ENCODE measurements at places on chromosomes 6 and 20.

GRCh38 chr6:149560736-149561135, 5.4 kb upstream of the GINM1 start:
- peak; percentile 26 for DNase-seq

- peak; percentile 37 for DNase-seq
Measured at GRCh38 chr20:44649126-44649525, 2.4 kb downstream of the ADA start.

DNA sequence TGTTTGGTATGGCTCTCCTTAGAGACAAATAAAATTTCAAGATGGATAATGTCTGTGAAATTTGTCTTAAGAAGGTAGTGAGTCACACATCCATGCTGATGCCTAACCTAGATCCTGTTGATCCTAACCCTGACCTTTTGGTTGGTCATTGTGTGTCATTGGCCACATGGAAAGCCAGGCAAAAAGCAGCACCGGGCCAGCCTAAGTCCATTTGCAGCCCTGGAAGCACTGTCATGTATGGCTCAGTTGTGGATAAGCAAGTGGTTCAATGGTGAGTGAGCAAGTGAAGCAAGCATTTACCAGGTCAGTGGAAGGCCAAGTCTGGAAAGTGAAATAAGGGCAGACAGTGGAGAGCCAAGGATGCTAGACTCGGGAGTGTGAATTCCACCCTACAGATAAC, 12.1 kb upstream of the XRN2 start:
- DNase-seq: no peak

DNA sequence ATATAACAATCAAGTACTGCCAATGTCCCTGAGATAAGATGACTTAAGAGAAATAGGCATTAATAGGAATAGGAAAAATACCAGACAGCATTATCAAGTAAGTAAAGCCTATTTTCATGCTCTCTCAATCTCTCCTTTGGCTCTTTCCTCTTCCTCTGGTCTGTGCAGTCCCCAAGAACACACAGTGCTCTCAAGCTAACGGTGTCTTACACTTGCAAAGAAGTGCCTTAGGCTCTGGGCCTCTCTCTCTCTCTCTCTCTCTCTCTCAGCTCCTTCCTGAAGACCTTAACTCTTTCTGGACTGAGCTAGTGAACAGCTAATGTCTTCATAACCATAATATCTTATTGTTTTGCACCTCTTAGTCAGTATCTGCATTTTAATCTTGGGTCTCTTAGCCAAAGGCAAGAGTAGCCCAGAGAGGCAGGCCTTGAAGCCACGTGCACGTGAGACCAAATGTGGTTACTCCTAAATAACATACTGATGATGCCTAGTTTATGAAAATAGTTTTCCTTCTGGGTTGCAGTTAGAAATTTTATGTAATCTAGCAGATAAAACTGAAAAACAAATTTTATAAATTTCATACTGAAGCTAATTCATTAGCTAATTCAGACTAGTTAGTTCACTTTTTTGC, 70.8 kb downstream of the TPD52L1 start:
- DNase-seq: no peak

DNA sequence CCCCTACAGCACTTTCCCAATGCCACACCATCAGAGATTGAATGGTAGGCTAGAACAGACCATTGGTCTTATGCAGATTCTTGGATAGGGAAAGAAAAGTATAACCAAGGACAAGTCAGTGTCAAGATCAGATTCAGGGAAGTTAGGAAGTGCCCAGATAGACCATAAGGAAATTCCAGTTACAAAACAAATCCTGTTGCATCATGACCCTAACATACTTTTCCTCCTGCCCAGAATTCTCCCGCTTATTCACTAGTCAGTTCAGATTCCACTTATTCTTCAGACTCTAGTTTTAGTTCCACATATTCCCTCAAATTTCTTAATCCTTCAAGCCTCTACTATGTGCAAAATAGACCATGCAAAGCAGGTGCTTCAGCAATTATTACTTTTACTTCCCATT, 20.7 kb downstream of the METTL24 start:
- no peak for DNase-seq

DNA sequence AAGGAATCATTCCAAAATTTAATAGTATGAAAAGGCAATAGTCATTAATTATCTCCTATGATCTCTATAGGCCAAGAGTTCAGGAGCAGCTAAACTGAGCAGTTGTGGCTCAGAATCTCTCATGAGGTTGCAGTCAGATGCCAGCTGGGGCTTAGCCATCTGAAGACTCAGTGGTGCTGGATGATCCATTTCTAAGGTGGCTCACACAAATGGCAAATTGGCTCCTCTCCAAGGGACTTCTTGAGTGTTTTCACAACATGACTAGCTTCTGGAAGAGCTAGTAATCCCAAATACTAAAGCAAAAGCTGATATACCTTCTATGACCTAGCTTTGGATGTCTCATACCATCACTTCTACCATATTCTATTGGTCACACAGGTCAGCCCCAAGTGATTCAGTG, 104.2 kb downstream of the HAO1 start:
- no peak for DNase-seq

DNA sequence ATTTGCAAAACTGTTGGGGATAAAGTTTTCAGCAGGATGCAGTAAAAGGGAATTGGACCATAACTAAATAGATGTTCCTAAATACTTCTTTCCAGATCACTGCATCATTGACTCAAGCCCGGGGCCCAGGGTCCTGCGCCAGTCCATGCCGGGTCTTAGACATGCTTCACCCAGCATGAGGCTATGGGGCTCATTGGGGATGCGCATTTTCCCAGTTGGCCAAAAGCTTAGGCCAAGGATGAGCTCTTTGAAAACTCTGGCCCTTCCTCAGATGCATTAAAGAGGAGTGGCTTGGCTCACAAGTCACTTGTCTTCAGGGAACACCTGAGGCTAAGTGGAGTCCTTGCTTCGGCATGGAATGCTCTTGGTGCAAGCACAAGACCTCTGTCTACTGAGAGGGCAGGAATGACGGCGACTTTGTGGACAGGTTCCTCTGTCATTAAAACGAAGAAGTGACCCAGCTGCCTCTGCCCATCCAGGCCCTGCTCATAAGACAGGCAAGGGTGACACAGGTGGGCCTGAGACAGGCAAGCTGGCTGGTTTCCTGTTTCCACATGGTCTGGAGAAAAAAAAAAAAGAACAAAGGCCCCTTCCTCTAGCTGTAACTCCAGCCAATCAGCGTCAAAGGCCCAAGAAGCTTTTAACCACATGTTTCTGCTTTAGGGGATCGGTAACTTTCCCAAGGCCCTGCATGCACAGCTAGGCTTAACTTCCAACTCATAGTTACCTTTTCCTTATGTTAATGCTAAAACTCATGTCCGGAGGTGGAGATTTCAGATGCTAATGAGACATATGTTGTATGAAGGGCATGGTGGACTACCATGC, 81.4 kb upstream of the CDH4 start:
- DNase-seq: no peak

GRCh38 chr20:33306807-33307206, 23.8 kb downstream of the BPIFB1 start:
- no peak for DNase-seq

DNA sequence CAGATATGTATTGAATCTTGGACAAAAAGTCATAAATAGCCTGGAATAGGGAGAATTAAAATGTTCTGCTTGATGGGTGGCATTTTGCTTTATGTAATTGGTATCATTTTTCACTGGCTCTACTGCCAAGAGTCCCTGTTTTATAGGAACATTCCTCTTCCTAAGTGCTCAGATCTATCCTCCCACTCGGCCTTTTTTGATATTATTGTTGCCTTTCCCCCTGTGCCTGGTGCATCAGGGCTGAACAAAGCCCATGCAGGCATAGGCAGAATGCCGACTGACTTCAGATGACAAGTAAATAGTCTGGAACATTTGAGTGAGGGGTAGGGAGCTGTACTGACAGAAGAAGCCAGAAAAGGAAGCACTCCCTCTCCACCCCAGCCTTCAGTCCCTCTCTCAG, 127.0 kb downstream of the PKHD1 start:
- DNase-seq: no peak

DNA sequence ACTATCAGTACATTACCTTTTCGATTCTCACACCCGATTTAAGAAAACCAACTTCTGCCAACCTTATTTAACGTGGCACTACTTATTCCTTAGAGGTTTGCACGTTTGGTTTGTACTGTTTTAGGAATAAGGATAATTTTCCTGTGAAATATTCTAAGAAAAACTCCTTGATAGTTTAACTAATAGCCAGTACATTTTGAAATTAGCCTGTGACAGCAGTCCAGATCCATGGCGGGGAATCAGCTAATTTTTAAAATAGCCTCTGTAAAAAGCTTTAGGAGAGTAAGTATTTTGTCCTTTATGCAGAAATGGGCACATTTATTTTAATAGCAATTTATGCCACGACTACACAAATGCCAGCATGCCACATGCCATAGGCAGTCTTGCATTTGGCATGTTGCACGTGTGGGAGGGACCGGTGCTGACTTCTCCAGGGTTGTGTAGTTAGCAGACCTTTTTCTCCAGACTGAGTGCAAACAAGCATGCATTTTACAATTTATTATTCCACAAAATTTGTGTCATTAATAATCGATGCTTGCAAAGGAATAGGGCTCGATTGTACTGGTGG, 6.2 kb downstream of the FOXC1 start:
- no peak for DNase-seq

- DNase-seq: no peak
Measured at GRCh38 chr6:64681416-64682160, 1025.4 kb downstream of the EYS start.

DNA sequence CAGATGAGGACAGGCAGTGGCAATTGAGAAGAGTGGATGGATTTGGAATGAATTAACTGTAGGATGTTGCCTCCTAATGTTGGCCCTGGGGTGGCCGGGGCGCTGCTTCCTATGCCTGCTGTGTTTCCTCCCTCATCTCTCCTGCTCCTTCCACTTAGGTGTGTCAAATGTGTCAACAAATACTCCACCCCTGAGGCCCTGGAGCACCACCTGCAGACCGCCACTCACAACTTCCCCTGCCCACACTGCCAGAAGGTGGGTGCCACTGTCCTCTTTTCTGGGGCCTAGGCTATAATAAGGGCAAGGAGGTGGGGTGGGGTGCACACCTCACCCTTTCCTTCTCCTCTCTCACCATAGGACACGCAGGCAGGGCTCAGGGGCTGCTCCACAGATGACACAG, 30.0 kb upstream of the CHMP4B start:
- DNase-seq: no peak

DNA sequence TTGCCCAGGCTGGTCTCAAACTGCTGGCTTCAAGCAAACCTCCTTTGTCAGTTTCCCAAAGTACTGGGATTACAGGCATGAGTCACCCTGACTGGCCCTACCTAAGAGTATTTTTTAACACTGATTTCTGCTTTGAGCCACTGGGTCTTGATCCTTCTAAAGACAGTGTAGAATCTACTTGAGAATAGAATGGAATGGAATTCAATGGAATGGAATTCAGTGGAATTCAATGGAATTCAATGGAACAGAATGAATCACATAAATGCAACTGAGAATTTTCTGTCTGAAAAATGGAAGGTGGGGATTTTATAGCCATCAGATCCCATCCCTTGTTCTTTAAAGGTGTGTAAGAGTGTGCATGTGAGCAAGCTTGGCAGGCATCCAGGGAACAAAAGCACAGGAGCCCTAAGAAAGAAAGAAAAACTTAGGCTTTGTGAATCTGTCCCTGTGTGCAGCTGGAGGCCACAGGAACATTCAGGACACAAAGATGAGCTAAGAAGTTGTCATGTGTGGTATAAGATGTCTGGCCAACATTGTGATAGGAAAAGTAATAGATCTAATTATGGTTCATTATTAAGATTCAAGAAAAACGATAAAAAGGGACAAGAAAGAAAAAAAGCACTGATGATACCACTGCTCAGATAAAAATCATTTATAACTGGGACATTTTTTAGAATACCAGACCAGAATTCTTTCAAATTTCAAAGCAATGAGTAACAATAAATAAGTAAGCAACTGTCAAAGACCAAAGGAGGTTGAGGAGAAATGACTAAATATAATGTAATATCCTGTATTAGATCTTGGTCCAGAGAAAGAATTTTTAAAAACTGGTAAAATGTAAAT, 681.0 kb upstream of the GJE1 start:
- no peak for DNase-seq

DNA sequence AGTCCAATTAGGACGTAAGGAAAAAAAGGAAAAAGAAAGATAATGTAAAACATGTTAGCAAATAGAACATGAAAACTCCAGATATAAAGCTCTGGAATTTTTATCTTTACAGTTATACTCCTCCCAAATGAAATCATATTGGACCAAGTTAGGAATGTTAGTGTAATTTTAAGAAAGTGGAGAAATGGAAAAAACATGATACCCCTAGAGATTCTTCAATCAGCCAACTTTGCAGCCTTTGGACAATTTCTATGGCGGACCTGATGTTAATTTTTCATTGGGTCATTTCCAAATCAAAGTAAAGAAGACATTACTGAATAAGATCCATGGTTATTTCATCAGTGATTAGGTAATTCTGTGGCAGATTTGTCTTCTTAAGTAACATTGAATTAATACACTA, 748.7 kb downstream of the RFPL4B start:
- no peak for DNase-seq

GRCh38 chr6:169144356-169144755, 109.3 kb downstream of the THBS2 start:
- no peak for DNase-seq

GRCh38 chr6:15628499-15629131, 34.2 kb downstream of the DTNBP1 start:
- DNase-seq: no peak

GRCh38 chr6:99119109-99120031, 171.6 kb upstream of the FBXL4 start:
- DNase-seq: peak; percentile 37

DNA sequence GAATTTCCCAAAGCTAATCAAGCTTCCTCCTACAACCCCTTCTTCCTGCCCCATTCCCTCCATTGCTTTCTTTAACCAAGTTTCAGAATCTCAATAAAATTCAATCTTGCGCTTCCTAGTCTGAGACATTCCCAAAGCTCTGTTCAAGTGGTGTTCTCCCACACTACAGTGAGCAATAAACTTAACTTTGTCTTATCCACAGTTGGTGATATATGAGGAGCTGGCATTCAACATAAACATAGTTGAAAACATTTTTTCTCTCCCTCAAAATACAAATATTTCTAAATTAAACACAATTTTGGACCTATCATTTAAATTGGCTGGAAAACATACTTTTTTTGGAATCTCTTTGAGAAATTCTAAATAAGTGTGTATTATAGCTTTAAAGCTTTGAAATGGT, 129.7 kb upstream of the HMGCLL1 start:
- DNase-seq: no peak

- DNase-seq: no peak
Measured at GRCh38 chr6:33808641-33809180, 4.9 kb upstream of the MLN start.

All from HL-60 (cell line).